D341Med (cell line): ENCODE measurements at places on chromosomes 13 and 19.
A peak's percentile ranks its signal among the peaks of the same experiment; 100 is the strongest.

GRCh38 chr19:10403137-10404021, at the start of gene CDC37:
TSS of gene CDC37 (minus strand) at chr19:10403542. CDS start at chr19:10403479, 63 bp downstream.
- DNase-seq: peak; percentile 98

GRCh38 chr13:50129706-50130122, 114.5 kb downstream of the KCNRG start:
- no peak for DNase-seq

GRCh38 chr19:5948752-5949564, 29.0 kb downstream of the RANBP3 start:
- DNase-seq: no peak

GRCh38 chr13:50464349-50465251, 378.9 kb downstream of the DLEU7 start:
- DNase-seq: no peak

- DNase-seq: no peak
These were observed 33.0 kb downstream of the SERP2 start for GRCh38 chr13:44406617-44407016.

DNA sequence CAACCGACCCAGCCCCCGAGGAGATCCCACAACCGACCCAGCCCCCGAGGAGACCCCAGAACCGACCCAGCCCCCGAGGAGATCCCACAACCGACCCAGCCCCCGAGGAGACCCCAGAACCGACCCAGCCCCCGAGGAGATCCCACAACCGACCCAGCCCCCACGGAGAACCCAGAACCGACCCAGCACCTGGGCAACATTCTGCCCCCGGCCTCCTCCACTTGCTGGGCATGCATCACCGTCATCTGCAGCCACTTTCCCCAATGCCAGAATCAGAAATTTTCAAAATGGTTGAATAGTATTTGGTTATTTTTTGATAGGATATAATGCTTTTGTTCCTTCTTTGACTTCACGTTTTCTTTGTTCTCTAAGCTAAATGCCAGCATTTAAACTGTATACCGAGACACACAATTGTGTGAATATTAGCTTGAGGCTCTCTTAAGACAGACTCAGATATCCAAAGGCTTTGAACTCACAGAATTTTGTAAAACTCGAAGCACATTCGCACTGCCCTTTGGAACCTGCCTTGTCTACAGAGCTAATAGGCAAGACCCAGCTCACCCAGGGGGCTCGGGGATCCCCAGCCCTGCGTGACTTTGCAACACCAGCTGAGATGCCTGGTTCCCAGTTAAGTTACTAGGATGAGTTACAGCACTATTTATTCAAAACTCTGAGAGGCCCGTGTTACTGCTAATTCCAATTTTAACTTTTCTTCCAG, 15.5 kb upstream of the RASA3 start:
- DNase-seq: no peak

DNA sequence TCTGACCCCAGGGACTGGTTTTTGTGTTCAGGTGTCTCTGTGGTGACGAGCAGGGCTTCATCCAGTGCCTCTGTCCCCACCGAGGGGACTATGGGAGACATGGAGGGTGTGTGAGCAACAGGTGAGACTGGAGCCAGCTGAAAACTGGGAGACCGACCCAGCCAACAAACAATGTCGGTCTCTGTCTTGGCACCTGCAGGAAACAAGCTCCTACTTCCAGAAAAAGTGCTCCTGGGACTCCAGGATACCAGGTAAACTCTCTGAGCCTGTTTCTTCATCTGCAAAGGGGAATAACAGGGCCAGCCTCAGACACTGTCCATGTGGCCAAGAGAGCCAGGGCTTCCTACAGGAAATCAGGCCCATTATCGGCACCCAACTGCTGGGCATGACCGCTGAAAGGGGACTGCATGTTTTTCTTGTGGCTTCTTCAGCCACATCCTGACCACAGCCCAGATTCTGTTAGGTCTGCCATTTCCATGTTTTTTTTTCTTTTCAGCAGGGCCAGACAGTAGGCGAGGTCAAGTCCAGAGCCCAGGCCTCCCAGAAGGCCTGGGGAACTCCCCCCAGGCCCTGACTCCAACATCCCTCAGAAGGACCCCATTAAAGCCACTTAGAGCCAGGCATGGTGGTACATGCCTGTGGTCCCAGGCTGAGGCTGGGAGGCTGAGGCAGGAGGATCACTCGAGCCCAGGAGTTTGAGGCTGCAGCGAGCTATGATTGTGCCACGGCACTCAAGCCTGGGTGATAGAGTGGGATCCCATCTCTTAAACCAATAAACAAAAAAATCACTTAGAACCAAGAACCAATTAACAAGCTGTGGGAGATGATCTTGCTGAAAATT, 836 bp upstream of the BST2 start:
- no peak for DNase-seq

GRCh38 chr19:57096685-57097361, 23.0 kb upstream of the USP29 start:
- no peak for DNase-seq

GRCh38 chr19:17943274-17944221, 10.7 kb downstream of the CCDC124 start:
- DNase-seq: no peak

DNA sequence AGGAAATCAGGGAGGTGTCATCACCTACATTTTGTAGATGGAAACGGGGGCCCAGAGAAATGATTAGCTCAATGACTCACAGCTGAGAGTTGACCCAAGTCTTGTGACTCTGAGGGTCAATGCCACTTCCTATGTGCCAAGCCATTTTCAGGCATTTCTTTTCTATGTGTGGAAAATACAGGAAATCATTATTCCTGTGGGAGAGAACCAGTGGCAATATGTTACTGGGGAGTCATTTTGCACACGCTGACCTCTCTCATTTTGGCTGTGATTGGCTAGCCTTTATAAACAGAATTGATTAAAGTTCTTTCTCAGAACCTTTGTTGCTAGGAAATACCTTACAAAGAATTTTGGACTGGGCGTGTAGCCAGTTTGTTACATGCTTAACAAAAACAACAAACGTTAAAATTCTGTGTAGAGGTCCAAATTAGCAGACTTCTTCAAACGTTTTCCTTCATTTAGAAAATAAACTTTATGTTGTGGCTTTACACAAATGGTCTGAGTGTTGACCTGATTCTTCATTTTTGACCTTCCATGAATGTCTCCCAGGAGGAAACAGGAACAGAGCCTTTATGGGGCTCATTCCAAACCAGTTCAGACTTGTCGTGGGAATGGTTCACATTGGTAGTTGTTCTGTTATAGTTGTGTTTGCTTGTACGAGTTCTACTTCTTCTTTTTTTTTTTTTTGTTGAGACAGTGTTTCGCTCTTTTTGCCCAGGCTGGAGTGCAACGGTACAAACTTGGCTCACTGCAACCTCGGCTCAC, 11.4 kb downstream of the PCCA start:
- DNase-seq: no peak

GRCh38 chr13:101149735-101150384, 266.4 kb downstream of the NALCN start:
- DNase-seq: peak; percentile 41

DNA sequence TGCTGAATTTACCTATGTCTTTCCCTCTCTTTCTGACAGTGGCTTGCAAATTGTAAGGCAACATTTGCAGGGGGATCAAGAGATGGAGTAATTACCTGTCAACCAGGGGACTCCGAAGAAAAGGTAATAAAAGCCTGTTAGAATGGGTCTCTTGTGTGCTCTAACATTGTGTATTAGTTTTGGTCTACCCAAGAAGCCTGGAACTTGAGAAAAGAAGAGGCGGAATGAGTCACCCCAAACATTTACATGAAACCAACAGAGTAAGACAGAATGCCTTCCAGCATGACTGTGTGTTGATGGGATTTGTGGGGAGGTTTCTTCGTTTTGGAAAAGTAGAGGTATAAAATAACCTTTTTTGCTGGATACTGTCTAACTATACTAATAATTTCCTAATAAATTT, 36.7 kb downstream of the ZAR1L start:
- no peak for DNase-seq

DNA sequence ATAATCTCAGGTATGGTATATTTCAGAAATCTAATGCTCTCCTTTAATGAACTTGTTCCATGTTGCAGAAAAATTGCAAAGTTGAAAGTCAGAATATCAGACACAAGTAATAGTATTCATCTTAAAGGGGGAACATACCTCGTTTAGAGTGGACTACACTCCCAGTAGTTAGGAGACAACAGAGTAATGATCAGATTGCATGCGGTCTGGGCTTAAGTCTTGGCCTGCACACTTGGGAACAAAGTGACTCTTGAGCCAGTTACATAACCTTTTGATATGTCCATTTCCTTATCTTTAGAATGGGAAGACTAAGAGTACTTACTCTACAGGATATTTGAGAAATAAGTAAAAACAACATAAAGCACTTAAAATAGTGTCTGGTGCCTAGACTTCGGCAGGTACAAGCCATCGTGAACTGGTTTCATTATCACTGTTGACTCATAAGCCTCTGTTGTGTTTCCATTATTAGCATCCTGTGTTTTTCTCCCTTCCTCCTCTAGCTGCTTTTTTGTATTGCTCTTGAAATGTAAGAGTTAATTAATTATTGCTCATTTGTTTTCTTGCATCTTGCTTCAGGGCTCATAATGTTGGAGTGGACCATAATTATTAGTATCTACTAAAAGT, 53.0 kb downstream of the DPY19L3 start:
- no peak for DNase-seq

- peak; percentile 17 for DNase-seq
These were observed 6.8 kb downstream of the TOMM40 start for GRCh38 chr19:44897835-44898234.

GRCh38 chr13:24199016-24199415, 38.5 kb downstream of the SPATA13 start:
- no peak for DNase-seq

DNA sequence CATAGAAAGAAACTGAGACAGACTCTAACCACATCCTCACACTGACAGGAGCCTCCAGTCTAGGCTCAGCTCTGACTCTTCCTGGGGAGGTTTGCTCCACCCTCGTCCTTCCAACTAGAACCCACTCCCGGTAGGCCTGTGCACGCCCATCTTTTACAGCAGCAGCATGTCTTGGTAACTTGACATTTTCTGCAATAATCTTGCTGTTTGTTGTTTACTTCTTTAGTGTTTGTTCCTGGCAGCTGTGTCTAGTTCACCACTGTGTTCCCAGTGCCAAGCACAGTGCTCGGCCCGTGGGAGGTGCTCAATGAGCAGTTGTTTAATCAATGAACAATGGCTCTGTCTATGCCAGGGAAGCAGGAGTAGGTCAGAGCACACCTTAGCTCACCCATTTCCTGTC, 23.1 kb upstream of the ZNF729 start:
- no peak for DNase-seq

DNA sequence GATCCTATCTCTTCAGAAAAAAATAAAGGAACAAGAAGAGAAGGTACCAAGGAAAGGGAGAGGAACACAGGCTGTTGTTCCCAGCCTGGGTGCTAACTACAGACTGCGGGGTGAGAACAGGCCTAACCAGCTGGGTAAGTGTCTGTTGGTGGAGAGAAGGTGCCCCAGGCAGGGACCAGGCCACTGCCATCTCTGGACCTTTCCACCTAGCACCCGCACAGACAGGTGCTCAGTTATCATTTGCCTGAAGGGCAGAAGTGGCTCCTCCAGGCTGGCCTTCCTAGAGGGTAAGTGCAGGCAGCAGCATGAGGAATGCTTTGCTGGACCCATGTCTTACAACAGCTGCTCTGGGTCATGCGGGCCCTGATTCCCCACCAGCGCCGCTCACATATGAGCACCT, 10.1 kb downstream of the DNMT1 start:
- no peak for DNase-seq

- DNase-seq: no peak
These were observed 55.9 kb downstream of the STARD13 start for GRCh38 chr13:33229446-33230177.

DNA sequence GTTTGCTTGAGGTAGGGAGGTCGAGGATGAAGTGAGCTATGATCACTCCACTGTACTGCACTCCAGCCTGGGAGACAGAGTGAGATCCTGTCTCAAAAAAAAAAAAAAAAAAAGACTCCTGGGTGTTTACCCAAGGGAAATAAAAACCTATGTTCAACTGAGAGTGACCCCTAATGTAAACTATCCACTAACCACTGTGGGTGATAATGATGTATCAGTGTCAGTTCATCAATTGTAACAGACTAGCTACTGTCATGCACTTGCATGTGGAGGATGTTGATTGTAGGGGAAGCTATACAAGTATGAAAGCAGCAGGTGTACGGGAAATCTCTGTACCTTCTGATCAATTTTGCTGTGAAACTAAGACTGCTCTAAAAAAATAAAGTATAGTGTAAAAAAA, 2.6 kb upstream of the CIB3 start:
- DNase-seq: no peak

GRCh38 chr19:11090264-11090996, 1.2 kb downstream of the LDLR start:
- peak; percentile 95 for DNase-seq

GRCh38 chr13:94031609-94032008, 447.9 kb downstream of the DCT start:
- no peak for DNase-seq

- DNase-seq: no peak
These were observed 2.8 kb upstream of the KLF5 start for GRCh38 chr13:73055813-73056564.

GRCh38 chr13:112839356-112840105, 129.5 kb upstream of the MCF2L start:
- DNase-seq: no peak

DNA sequence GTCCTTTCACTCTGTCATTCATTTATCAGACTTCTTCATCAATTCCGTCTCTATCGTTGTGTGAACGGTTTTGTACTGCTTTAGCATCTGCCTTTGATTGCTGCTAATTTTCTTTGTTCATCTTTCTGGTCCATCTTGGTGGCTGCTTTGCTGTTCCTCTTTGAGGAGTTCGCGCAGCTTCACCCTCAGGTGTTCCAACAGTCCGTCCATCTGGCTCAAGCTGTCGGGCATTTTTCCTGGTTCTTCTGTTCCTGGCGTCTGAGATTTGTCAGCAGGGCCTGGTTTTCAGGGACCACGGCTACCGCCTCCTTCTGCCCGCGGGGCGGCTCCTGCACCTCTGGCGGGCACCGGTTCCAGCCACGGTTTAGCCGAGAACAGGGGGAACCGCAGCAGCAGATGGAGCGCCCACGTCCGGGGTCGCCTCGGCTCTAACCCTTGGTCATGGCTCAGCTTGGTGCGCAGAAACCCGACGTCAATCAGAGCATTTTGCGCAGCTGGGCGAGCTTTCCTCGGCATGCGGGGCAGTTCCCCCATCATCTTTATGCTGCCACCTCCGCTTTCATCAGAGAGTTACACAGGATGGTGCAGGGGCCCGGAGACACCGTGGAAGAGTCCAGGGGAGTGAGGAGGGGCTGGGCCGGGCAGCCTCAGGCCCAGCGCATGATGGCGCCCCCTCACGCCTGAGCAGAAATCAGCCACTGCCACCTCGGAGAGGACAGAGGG, 89.5 kb downstream of the ZNF100 start:
- DNase-seq: no peak

GRCh38 chr19:34336781-34337271, 28.2 kb upstream of the GPI start:
- no peak for DNase-seq

- peak; percentile 32 for DNase-seq
These were observed 5.7 kb downstream of the FGF9 start for GRCh38 chr13:21676611-21677021.
